Type B pancreatic cell (in vitro differentiated cells): ENCODE measurements at places on chromosomes 3 and 15. TPM values are rescaled to one million over a fixed set of nuclear protein-coding genes. Genes with fewer than 3 reads are reported as not detected.

DNA sequence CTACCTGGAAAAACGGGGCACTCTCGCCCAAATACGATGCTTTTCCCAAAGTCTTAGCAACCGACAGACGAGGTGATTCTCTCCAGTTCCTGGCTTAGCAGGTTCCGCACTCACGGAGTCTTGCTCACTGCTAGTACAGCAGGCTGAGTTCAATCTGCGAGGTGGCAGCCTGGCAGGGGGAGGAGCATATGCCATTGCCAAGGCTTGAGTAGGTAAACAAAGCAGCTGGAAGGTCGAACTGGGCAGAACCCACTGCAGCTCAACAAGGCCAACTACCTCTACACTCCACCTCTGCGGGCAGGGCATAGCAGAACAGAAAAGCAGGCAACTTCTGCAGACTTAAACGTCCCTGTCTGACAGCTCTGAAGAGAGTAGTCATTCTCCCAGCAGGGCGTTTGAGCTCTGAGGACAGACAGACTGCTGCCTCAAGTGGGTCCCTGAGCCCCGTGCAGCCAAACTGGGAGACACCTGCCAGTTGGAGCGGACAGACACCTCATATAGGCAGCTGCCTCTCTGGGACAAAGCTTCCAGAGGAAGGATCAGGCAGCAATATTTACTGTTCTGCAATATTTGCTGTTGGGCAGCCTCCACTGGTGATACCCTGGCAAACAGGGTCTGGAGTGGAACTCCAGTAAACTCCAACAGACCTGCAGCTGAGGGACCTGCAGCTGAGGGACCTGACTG lies 73.4 kb upstream of the CADM2 start:
- no peak for DNase-seq

DNA sequence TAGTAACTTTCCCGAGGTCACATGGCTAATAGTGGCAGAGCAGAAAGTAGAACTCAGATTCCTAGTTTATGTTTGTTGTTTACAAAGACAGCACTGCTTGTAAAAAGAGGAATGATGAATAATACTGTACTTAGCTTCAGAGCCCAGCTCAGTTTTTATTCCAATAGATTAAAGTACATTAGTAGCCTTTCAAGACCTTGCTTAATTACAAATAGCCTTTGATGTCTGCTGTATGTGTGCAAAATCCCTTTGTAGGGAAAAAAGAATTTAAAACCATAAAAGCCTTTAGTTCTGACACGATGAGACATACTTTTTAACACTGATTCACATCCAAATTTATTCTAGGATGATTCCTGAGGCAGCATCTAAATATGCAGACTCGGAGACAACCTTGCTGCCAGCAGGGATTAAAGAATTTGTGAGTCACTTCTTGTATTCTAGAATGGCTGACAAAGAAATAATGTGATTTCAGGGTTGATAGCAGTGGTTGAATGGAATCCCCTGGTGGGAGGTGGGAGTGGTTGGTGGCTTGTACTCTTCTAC lies 324.2 kb upstream of the TGFBR2 start:
- DNase-seq, result no peak

DNA sequence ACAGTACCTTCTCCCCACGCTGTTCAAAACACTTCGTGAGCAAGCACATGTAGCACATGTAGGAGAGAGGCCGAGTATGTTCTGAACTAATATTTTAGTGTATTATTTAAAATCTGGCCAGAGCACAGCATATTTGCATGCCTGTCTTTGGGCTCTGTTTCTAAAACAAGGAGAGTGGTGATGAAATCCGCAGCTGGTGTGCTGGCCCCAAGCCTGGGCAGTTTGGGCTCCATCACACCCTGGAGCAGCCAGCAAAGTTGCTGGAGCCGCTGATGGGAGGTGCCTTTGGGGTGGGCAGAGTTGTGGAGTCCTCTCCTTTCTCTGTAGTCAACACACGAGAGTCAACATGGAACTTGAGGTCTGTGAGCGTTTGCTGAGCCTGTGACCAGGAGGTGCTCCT lies 116.6 kb downstream of the SLCO3A1 start:
- DNase-seq, result no peak

NPAP1 gene
- 0.12 and 0.17 TPM in 2 replicates for total RNA-seq

- DNase-seq, result no peak
Measured at GRCh38 chr3:120780977-120781376, 38.4 kb downstream of the GTF2E1 start.

GRCh38 chr3:55664387-55664786 lies 177.3 kb upstream of the WNT5A start:
- no peak for DNase-seq

DNA sequence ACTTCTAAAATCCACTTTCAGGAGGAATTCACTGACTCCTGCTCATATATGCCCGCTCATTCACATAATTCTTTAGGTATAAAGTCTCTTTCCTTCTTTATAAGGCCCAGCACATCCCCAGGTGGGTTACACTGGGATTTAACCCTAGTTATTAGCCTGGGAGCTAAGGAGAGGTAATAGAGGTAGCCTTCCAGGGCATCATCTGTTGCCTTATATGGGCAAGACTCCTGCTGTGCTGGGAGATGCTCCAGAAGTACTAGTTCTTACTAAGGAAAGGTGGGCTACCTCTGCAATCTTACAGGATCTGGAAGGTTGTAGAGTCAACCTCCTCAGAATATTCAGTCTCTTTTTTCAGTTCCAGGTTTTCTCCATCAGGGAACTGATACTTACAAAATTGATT lies 13.1 kb upstream of the IFT57 start:
- DNase-seq, result no peak

DNA sequence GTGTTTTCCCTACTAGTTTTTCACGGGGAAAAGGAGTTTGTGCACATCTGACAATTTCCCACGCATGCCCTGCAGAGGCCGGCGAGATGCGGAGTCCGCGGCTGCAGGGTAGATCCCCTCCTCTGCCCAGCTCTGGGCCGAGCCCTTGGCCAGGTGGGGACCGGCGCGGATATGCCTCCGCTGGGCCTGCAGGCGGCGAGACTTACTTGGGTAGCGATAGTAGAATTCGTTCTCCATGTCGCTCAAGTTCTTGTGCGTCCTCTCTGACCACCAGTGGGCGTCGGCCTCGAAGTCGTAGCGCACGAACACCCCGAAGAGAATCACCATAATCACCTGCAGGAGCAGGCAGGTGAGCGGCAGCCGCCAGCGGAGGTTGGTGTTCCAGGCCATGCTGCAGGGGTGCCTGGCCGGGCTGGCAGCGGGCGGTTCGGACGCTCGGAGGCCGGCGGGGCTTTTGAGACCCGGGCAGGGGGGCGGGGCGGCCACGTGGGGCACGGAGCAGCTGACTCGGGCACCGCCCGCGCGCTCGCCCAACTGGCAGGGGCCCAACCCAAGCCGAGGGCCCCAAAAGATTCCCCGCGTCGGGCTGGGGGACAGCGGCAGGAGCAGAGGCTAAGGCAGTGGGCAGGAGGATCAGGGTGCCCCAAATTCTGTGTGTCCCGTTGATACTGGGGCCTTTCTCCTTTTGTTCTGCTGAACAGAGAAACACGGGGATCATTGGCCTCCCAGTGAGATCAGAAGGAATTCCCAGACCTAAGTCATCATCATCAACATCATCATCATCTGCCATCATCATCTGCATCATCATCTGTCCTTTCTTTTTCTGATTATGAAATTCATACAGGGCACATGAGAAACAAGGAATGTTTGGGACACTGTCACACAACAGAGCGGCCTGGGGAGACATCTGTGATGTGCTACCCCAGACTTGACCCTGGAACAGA lies at the start of gene RHCG:
Gene RHCG (minus strand): TSS at position 429 of the 944 bp plus-strand sequence. CDS start 39 bp downstream, at position 390.
- no peak for DNase-seq

- no peak for DNase-seq
Measured at GRCh38 chr15:82051664-82052063, 5.8 kb upstream of the MEX3B start.
